ENCODE measurements at places on chromosomes 2 and 18.

DNA sequence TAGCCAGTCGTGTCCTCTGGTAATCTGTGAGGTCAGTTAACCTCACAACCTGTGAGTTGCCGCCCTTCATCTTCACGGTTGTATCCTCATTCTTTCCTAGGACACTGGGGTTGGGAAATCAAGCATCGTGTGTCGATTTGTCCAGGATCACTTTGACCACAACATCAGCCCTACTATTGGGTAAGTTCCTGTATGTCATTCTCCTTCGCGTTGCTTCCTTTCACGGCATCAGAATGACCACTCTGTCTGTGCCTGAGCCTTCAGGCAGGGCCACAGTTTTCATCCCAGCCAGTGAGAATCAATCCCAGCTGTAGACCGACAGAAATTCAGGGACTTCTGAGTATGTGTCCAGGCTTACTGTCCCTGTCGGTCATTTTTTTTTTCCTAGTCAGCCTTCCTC is 67.1 kb downstream of the RAB31 start:
- DNase-seq, result no peak

- DNase-seq, result no peak
These were observed 711 bp upstream of the ATOH8 start for GRCh38 chr2:85753035-85753524.

GRCh38 chr2:8300905-8301304 is 381.0 kb upstream of the ID2 start:
- DNase-seq, result no peak

DNA sequence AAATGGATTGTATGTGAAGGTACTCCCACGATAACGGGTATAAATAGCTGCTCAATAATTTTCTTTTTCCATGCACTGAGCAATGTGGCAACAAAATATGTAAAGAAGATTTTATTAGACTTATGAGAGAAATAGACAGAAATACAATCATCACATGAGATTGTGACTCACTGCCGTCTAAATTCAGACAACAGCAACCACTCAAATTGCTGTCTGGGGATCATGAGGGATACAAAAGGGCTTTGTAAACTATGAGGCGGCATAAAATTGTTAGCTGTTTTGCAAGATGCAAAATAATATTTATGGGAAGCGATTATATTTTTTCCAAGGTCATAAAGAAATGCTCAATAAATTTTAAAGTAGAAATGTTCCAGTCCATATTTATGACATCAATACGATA is 259.1 kb upstream of the AGAP1 start:
- no peak for DNase-seq

DNA sequence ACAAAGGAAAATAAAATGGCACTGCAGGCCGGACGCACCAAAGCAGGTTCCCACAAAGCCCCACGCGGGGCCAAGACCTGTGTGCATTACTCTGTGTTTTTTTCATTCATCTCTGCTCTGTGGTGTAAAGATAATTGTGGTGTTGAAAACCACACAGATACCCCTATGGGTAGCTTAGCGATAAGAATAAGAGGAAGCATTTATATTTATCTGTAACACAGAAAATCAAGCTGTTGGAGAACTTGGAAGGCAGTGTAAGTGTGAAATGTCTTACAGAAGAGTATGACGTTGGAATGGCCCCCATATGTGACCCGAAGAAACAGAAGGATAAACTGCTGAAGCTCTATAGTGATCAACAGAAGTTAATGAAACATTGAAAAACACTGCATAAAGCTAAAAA is 20.3 kb upstream of the MARCO start:
- no peak for DNase-seq

DNA sequence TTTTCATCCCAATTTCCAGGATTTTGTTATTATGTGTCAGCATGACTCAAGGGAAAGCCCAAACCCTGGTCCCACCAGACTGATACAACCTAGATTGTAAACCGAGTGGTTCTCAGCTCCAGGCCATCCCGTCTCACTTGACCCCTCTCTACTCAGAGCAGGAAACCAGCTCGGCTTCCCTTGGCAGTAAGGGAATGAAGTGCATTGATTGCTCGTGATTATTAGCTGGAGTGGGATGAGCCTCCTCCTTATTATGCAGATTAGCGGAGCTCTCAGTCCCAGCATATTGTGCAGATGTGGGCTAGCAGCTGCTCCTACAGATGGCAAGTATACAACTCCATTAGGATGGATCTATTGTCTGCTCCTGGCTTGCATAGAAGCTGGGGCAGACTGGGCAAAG is 167.6 kb downstream of the LNPK start:
- DNase-seq, result no peak

DNA sequence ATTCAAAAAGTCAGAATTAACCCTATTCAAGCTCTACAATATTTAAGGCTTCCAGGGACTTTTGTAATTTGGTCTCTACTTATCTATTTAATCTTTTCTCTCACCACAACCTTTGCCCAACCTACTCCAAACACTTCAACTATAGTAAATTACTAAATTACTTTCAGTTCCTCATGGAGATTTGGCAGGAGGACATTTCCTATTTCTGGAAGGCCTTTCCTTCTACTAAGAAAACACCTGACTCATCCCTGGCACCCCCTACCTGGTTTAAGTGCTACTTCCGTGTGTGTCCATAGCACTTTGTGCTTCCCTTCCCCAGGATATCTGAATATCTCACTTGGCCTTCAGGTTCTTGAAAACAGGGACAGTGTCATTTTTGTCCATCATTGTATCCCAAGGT is 96.3 kb downstream of the UPP2 start:
- DNase-seq, result no peak

- peak; percentile 66 for DNase-seq
These were observed 4.3 kb downstream of the IGFBP5 start for GRCh38 chr2:216690853-216691741.

DNA sequence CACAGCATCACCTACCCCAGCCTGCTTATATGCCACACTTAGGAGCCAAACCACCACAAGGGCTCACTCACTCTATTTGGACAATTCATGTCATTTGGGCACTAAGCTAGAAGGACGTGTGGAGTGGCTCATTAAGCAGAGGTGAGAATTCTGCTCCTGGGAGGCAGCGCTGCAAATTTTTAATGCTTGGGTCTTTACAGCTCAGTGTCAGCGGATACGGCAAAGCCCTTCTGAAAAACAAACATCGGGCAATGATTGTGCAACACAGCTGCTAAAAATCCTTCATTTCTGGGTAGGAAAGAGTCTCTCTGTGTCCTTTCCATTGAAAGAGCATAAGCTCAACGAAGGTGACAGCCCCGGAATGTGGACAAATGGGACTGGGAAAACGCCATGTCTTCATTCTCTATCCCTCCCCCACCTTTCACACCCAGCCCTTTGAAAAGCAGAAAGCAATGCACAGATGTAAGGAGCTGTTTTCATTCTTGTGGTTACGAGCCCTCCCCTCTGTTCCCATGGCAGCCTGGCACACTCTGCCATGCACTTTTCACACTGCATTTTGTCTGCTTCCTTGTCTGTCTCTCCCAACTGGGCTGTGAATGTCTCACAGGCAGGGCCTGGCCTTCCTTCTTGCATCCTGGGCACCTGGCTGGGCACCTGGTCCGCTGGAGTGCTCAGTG is 16.0 kb downstream of the TMEM177 start:
- DNase-seq, result no peak

DNA sequence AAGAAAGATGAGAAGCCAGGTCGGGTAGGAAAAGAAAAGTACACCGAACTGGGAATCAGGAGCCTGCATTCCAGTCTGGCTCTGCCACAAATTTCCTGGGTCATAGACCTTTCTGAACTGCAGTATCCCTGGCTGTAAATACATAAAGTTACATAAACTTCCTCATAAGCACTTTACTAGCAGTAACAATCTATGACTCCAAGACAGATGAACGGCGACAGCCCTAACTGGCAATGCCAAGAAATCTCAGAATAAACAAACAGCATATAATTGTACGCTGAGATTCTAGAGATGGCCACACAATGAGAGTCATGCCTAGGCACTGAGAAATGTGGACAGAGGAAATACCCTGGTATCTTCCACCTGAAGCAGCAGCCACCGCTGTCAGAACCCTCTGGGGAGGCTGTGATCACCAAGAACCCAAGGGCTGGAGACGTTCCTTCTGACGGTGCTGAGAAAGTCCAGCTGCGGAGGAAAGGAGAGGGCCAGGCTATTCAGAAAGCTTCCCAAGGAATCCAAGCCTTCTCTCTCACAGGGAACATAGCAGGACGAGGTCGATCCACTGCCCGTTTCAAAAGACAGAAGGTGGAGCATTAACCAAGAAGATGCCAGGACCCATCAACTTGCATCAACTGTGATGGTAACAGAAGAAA is 89.3 kb upstream of the SLC66A3 start:
- DNase-seq, result no peak

- DNase-seq, result no peak
These were observed 28.5 kb downstream of the GRHL1 start for GRCh38 chr2:9979977-9980376.
